ENCODE measurements at places on chromosomes 5 and 9.
A peak's percentile ranks its signal among the peaks of the same experiment; 100 is the strongest.

DNA sequence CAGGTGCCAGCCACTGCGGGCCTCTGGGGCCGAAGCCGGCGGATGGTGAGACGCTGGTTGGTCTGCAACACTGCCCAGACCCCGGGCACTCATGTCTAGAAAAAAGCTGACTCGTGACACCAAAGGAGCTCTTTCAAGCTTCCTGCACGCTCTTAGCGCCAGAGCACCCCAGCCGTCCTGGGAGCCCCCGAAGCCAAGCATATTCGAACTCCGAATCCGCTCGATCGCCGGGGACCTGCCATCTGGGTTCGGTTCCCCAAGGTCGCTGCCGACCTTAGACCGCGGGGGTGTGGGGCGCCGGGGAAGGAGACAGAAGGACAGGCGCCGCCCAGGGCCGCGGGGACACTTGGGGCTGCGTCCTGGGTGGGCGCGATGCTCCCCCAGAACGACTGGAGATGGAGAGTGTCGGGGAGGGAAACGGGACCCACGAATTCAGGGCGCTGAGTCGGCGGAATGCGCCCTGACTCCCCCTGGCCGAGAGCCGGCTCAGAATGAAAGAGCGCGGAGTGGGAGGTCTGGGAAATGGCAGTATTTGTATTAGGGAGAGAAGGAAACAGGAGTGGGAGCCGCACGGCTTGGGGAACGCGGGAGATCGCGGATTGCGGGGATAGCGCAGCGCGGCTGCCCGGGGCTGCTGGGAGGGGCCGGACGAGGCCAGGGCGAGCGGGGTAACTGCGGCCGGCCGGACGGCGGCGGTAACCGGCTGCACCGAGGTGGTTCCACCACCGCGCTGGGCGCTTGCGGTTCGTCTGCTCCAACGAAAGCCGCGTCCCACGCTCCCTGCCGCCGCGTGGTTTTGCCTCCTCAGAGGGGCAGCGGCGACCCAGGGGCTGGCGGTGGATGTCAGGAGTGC lies 20.1 kb upstream of the MARCHF6 start:
- DNase-seq: no peak

- peak; percentile 61 for DNase-seq
These were observed 20.7 kb upstream of the ZNF782 start for GRCh38 chr9:96874947-96875460.

- no peak for DNase-seq
These were observed 166.1 kb downstream of the HACD4 start for GRCh38 chr9:20865347-20865746.

DNA sequence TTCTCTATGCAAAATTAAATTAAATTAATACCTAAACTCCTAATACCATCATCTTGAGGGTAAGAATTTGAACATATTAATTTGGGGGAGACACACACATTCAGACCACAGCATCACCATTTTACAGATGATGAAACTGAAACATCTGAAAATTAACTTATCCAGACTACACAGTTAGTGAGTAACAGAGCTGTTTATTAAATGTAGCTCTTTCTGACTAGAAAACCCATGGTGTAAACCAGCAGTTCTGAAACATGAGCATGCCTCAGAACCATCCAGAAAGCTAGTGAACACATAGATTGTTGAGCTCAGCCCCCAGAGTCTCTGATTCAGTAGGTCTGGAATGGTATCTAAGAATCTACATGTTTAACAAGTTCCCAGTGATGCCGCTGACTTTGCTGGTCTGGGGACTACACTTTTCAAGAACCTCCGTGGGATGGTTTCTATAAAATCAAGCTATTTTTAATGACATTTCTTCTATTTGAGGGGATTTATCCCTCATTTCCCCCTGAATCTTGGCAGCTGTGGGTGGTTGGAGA lies 113.5 kb downstream of the RORB start:
- no peak for DNase-seq

DNA sequence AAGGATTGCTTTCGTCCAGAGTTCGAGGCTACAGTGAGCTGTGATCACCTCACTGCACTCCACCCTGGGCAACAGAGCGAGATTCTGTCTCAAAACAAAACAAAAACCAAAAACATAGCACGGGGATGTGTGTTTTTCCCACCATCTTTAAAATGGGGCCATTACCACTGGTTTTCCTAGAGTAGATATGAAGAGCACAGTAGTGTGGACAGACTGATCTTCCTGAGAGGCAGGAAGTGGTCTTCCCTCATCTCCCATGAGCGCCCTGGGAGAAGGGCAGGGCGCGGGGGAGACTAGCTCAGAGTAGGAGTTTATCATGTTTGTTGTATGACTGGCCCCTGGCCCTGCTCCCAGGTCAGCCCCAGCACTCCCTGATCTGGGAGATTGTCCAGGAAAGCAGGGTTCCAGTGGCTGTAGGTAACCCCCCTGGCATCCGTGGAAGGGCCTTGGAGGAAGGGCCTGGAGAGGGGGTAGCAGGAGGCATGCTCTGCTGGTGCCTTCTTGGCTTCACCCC lies 2.3 kb downstream of the SUSD3 start:
- peak; percentile 61 for DNase-seq

GRCh38 chr5:111227801-111228200 lies 3.6 kb downstream of the CAMK4 start:
- DNase-seq: no peak

DNA sequence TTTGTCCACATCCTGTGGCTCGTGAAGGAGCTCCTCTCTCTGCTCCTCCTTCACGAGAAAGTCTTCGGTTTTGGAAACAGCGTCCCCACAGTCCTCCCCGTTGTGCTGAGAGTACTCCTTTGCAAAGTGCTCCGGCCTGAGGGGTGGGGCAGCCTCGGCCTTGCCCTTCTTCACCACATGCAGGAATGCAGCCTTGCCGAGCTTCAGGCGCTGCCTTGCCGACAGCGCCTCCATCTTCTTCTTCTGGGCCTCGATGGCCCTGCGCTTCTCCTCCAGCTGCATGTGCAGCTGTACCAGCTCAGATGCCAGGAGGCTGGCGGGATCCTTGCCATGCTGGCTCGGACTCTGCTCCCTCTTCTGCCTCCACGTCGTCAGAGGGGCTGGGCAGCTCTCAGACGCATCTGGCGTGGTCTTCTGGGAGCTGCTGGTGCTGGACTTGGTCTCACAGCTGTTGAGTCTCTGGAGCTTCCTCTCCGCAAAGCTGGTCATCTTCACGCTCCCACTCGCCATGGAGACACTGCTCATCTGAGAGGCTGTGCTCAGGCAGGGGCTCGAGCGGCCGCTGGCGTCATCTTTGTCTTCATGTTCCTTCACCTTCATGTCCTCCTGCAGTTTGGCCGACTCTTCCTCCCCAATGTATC lies 85.5 kb downstream of the CAMSAP1 start:
- no peak for DNase-seq

- DNase-seq: no peak
These were observed 130.8 kb upstream of the OTULINL start for GRCh38 chr5:14450742-14451141.

- no peak for DNase-seq
These were observed 25.7 kb downstream of the TRIO start for GRCh38 chr5:14168793-14169262.

GRCh38 chr9:3415906-3416305 lies 109.9 kb downstream of the RFX3 start:
- DNase-seq: no peak

DNA sequence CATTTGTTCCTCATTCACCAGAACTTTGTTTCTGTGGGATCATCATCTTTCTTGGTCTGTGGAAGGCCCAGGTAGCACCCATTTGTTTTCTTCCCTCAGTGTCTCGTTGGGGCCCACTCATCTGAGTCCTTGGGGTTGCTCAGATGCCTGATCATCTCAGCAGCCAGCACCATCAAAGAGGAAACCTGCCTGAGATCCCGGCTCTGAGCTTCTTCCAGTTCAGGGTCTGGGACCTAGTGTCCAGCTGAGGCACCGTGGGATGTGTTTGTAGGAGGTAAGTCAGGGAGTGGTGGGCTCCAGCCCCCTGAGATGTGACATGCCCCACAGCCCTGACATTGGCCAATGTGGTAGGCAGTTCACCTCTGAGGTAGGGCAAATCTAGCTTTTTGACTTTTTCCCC lies 9.4 kb upstream of the CD180 start:
- no peak for DNase-seq

- DNase-seq: no peak
These were observed 2.2 kb downstream of the FBXW5 start for GRCh38 chr9:136942112-136942880.

DNA sequence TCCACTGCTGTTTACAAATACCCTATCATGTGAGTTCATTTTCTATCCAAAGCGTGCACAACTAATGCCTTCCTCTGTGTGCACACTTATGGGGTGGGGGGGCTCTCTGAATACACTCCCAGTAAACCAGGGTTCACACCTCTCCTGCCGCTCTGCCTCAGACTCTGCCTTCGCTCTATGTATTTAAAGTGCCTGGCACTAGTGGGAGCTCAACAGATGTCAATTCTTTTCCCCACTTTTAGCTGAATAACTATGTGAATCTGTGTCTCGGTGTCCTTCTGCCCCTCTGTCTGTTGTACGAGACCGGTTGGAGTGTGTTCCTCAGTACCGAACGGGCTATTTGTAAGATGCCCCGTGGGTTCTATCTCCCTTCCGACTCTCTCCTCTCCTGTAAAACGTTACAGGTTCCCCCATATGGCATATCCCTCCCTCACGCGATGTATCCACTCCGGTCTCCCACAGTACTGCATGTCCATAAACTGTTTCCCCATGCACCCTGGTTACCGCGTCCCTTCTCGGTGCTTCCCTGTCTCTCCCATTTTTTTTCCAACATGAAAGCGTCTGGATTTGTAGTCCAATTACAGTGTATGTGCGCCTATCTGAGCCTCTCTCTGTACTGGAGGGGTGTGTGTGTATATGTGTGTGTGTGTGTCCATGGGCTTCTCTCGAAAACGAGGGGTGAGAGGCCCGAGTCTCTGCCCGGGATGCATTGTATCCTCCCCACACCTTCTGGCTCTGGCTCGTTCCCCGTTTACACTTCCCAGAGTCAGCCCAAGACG lies 1.6 kb downstream of the ELL2 start:
- DNase-seq: peak; percentile 26

DNA sequence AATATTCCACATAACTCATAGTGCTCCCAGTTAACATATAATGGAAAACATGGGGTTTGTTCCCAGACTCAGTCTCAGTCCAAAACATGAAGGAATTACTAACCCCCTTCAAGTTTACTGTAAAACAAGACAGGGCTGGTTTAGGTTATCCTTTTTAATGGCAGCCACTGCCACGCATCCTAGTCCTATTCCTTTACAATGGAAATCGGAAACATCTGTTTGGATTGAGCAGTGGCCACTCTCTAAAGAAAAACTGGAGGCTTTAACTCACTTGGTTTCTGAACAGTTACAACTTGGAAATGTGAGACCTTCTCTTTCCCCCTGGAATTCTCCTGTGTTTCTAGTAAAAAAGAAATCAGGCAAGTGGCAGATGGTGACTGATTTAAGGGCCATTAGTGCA lies 609.9 kb upstream of the ACO1 start:
- DNase-seq: no peak

DNA sequence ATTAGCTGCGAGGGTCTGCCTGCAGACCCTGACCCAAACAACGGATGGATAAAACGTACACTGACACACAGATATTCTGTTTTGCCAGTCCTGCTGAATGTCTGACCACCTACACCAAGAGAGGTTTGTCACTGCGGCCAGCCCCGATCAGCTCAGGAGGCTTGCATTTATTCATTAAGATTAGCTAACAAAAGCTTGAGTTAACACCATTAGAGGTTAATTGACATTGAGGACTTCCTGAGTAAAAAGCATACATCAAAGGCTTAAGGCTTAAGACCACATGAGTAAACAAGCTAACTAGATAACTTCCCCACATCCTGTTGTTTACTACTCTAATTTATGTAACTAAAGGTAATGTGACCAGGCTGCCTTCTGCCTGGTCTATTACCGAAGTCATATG lies 198.1 kb upstream of the TRPC7 start:
- DNase-seq: no peak

GRCh38 chr9:105621001-105621400 lies 41.3 kb upstream of the TAL2 start:
- no peak for DNase-seq

- no peak for DNase-seq
These were observed 43.9 kb downstream of the ADAMTS2 start for GRCh38 chr5:179301376-179301775.

DNA sequence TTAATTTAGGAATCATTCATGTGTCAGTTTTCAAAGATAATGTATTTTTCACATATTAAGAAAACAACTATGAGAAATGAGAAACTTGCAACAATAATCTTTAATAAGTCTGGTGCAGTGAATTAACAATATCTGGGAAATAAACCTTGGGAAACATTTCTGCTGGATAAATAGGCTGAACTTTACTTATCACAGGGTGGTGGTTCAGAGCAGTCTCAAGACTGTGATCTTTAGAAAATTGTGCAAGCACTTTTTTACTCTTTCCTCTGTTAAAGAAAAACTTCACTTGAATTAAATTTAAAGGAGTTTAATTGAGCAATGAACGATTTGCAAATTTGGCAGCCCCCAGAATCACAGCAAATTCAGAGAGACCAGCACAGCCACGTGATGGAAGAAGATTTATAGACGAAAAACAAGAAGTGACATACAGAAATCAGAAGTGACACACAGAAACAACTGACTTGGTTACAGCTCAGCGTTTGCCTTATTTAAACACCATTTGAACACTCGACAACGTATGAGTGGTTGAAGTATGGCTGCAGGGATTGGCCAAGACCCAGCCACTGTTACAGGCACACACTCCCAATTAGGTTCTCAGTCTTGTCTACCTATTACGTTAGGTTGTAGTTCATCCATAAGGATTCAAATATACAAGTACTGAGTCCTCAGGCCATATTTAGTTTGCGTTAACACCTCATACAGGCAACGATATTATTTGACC lies 631.9 kb downstream of the SLCO4C1 start:
- DNase-seq: no peak

DNA sequence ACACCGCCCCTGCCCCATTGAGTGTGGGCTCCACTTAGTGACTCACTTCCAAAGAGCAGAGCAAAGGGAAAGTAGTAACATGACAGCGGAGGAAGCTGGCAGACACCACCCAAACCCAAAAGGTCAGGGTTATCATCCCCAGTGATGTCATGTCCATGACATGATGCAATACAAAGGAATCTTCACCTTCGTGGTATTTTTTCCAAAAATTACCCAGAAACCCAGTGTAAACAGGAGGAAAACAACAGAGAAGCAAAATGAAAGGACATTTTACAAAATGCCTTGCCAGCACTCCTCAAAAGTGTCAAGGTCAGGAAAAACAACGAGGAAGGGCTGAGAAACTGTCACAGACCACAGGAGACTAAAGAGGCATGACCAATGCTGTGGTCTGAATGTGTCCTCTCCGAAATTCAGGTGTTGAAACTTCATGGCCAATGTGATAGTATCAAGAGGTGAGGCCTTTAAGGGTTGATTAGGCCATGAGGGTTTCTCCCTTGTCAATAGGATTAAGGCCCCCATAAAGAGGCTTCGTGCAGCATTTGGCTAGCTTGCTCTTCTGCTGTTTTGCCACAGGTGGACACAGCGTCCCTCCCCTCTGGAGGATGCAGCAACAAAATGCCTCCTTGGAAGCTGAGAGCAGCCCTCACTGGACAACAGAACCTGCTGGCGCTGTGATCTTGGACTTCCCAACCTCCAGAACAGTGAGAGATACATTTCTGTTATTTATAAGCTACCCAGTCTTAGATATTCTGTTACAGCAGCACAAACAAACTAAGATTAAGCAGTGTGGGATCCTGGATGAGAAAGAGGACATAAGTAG lies 30.5 kb upstream of the MED10 start:
- no peak for DNase-seq

- DNase-seq: peak; percentile 6
These were observed 160.0 kb downstream of the RMI1 start for GRCh38 chr9:84140535-84141101.

Data from activated CD4-positive, alpha-beta T cell treated with anti-CD3 and anti-CD28 coated beads, Interleukin-10, Interleukin-2, amounts not matched to agents 100 ng/mL and 50 ng/mL, durations not matched to agents 16 hours and 8 hours (primary cell).